ENCODE measurements at places on chromosomes 1 and 21.

DNA sequence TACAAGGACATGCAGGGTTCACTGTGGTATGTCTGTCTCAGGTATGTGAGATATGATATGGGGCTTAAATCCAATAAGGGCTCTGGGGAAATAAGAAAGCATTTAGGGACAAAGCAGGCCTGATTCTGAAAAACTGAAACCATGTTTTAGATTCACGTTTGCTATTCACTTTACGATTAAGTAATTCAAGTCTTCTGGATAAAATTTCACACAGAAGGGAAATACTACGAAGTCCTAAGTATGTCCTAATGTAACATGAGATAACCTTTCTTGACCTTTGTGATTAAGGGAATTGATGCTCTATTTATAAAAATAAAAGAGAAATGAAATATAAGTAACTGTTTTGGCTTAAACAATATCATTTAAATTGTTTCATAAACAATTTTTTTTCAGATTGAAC lies 55.4 kb downstream of the HNRNPR start:
- DNase-seq: no peak

GRCh38 chr1:226627050-226627755 lies 78.6 kb downstream of the STUM start:
- no peak for DNase-seq

DNA sequence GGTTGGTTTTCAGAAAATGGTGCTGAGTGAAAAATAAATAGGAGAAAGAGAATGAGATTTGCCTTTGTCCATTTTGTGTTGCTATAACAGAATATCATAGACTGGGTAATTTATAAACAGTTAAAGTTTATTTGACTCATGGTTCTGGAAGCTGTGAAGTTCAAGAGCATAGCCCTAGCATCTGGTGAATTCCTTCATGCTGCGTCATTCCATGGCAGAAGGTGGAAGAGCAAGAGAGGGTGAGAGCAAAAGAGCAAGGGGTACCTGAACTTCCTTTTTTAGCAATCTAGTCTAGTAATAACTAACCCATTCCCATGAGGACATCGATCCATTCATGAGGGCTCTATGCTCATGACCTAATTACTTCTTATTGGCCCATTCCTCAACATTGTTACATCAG lies 209.1 kb upstream of the ZP4 start:
- DNase-seq: no peak

- no peak for DNase-seq
Measured at GRCh38 chr1:156750191-156750672, 1.2 kb downstream of the HDGF start.

- DNase-seq: no peak
Measured at GRCh38 chr21:29064850-29065481, 8.5 kb downstream of the CCT8 start.

DNA sequence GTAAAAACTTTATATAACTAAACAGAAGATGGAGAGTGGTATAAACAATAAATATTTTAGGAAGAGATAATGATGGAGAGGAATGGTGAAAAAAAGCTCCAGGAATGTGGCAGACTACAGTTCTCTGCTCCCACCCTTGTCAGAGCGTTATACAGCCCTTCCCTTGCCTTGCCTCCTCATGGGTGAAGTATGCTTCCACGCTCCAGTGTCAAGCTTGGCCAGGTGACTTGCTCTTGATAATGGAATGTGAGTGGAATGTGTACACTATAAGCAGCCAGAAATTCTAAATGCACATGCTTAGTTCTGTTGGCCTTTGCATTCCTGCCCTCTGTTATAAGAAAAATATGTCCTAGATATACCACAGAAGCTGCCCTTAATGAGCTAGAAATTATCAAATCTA lies 24.7 kb upstream of the POGK start:
- DNase-seq: no peak

DNA sequence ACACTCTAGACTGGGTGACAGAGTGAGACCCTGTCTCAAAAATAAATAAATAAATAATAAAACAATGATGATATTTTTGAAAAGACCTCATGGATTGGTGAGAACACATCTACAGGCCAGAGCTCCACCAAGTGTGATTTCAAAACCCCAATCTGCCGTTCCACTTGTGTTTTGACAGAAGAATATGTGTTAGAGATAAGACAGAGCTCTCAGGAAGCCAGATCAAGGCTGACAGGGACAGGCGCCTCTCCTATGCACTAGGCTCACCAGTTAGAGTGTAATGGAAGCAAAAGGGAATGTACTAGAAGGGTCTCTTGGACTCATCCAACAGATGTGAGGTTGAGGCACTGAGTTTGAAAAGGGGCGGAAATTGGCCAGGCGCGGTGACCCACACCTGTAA lies 110.7 kb upstream of the ERRFI1 start:
- DNase-seq: no peak

- no peak for DNase-seq
Measured at GRCh38 chr1:158177700-158178450, 2.8 kb upstream of the CD1D start.

- DNase-seq: no peak
Measured at GRCh38 chr1:230992100-230992774, 13.3 kb downstream of the ARV1 start.

DNA sequence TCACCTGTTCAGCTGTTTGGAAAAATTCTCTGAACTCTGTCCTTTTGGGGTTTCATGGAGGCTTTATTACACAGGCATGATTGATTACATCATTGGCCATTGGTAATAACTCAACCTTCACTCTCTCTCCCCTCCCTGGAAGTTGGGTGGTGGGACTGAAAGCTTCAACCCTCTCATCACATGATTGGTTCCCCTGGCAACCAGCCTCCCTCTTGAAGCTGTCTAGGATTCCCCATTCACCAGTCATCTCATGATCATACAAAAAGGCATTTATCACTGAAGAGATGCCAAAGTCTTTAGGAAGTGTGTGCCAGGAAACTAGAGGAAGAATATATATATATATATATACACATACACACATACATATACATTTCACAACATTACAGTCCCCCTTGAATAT lies 228.5 kb downstream of the ZNF326 start:
- DNase-seq: no peak

Measured in brain pericyte (primary cell).